ENCODE measurements at places on chromosomes 16 and 17. TPM values are rescaled to one million over a fixed set of nuclear protein-coding genes. Genes with fewer than 3 reads are reported as not detected.
A peak's percentile ranks its signal among the peaks of the same experiment; 100 is the strongest.

The RAD51D gene
- total RNA-seq: 8.3 TPM

DNA sequence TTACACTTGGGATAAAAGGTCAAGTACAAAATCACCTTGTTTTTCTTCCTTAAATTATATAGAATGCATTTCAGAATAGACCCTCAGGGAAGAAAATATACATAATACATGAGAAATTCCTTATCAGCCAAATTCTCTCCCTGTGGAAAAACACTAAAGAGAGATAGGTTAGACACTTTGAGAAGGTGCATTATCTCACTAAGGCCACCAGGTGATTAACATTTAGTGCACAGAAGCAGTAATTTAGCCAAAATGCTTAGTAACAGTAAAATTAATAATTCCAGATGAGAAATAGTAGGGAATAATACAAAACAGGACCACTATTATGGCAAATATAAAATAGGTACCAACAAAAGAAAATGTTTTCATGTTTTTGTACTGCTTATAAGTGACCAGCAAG is 185.3 kb upstream of the C17orf78 start:
- no peaks in the 10 kb centered on the region for H3K4me1 ChIP-seq
- no peaks in the 10 kb centered on the region for H3K27me3 ChIP-seq
- H3K27ac ChIP-seq: no peak overlapping the region
- H3K4me3 ChIP-seq: no peak overlapping the region

DNA sequence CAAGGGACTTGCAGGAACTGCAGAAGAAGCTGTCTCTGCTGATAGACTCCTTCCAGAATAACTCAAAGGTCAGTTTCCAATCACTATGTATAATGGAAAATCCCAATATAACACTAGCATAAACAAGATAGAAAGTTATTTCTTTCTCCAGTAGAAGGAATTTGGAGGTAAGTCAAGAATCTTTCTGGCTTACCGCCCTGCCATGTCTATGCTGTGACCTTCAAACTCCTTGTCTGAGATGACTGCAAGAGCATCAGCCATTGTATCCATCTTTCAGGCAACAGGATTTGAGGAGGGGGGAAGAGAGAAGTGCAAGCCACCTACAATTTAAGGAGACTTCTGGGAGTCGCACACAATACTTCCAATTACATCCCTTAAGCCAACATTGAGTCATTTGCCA is 2.7 kb downstream of the LDAF1 start:
- H3K4me1 ChIP-seq: peaks cover 14% of the 10 kb centered on the region
- DNase-seq: no peak
- no peaks in the 10 kb centered on the region for H3K27me3 ChIP-seq

GRCh38 chr16:22194707-22195444 is 11.2 kb upstream of the EEF2K start:
- H3K4me1 ChIP-seq: peaks cover 24% of the 10 kb centered on the region
- DNase-seq: no peak
- peak overlapping the region; percentile 94 for H3K4me3 ChIP-seq
- H3K36me3 ChIP-seq: peaks cover 3% of the 10 kb centered on the region
- H3K27ac ChIP-seq: peak overlapping the region; percentile 99
- peaks cover 12% of the 10 kb centered on the region for H3K27me3 ChIP-seq

- H3K36me3 ChIP-seq: no peaks in the 10 kb centered on the region
- peak overlapping the region; percentile 95 for H3K27ac ChIP-seq
- peaks cover 41% of the 10 kb centered on the region for H3K4me1 ChIP-seq
- no peak for DNase-seq
These were observed 23.4 kb upstream of the ZFHX3 start for GRCh38 chr16:73071131-73071940.

The GH1 gene
- total RNA-seq: not detected

DNA sequence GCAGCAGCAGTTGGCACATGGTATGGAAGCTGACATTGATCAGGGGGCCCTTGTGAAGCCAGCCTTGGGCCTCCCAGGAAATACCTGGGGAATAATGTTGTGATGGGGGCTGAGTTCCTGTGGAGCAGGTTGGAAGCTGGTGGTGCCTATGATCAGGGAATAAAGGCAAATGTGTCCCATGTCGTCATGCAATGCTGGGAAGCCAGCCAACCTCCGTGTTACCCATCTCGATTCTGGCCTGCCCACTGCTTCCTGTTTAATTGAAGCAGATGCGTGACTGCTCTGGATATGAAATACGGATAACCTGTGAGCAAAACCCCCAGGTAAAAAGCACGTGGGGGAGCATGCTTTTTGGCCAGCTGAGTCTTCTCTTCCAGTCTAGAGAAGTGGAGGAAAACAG is 580.4 kb upstream of the HSBP1 start:
- no peak for DNase-seq
- H3K27me3 ChIP-seq: peaks cover 13% of the 10 kb centered on the region
- H3K27ac ChIP-seq: no peak overlapping the region
- H3K36me3 ChIP-seq: no peaks in the 10 kb centered on the region
- H3K4me1 ChIP-seq: peaks cover 32% of the 10 kb centered on the region
- no peak overlapping the region for H3K4me3 ChIP-seq

The KRT40 gene
- 2.3 TPM for total RNA-seq

- H3K36me3 ChIP-seq: peaks cover 6% of the 10 kb centered on the region
- H3K27me3 ChIP-seq: no peaks in the 10 kb centered on the region
- H3K4me3 ChIP-seq: no peak overlapping the region
- no peaks in the 10 kb centered on the region for H3K4me1 ChIP-seq
- DNase-seq: no peak
These were observed 9.9 kb downstream of the ENGASE start for GRCh38 chr17:79084291-79085153.

- H3K4me3 ChIP-seq: no peak overlapping the region
- no peak overlapping the region for H3K27ac ChIP-seq
- no peaks in the 10 kb centered on the region for H3K36me3 ChIP-seq
These were observed 45.5 kb upstream of the SLC25A19 start for GRCh38 chr17:75334723-75335122.

DNA sequence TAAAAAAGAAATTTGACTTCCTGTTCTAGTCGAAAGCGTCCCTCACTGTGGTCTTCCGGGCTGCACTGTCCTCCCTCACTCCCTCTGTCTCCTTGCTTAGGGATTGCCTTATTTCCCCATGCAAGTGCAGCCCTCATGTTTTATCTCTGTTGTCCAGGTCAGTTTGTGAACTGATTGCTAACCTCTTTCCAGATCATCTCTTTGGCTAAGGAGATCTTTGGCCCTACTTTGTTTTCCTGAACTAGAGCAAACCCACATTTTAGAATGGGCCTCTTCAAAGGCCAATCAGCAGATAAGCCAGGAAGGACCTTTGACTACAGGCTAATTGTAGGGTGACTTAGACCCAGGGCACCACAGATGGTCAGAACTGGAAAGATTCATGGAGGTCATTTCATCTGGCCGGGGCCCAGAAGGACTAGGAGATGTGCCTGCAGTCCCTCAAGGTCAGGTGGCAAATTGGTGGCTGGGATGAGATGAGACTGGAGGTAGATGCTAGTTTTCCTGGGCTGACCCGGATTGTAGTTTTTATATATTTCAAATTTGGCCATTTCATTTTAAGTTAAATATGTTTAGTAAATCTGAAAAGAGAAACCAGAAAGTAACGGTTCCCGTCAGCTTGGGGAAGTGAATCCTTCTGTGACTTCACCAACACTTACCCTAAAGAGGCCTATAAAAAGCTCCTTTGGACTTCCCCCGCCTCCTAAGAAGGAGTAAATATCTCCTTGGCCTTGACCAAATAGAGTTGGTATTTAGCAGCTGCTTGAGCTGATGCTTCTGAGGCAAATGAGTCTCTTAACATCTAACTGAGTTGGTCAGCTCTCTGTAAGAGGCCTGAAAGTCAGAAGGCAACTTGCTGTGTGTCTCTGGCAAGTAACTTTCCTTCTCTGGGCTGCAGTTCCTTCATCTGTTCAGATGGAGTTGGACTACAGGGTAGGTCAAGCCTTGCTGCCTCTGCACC is 6.2 kb upstream of the SLC25A19 start:
- H3K27me3 ChIP-seq: no peaks in the 10 kb centered on the region
- no peaks in the 10 kb centered on the region for H3K4me1 ChIP-seq
- no peak for DNase-seq
- no peak overlapping the region for H3K4me3 ChIP-seq
- H3K27ac ChIP-seq: peak overlapping the region; percentile 32

DNA sequence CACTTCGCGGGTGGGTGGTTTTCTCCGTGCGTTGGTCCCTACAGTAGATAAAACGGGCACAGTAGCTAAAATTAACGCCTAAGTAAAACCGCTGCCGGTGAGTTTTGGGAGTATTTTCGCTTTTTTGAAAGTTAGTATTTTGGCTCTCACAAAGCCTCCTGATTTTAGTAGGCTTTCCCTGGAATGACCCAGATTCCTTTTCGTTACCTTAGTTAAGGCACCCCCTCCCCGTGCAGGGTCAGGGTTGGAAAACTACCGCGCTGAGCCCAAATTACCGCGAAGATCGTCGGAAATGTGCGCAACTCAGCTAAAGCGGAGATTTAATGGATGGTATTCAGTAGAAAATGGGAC is 28.3 kb upstream of the ST6GALNAC1 start:
- H3K4me3 ChIP-seq: peak overlapping the region; percentile 95
- peak overlapping the region; percentile 99 for H3K27ac ChIP-seq
- H3K36me3 ChIP-seq: no peaks in the 10 kb centered on the region
- peaks cover 48% of the 10 kb centered on the region for H3K4me1 ChIP-seq

The SLC47A2 gene
- not detected for total RNA-seq

DNA sequence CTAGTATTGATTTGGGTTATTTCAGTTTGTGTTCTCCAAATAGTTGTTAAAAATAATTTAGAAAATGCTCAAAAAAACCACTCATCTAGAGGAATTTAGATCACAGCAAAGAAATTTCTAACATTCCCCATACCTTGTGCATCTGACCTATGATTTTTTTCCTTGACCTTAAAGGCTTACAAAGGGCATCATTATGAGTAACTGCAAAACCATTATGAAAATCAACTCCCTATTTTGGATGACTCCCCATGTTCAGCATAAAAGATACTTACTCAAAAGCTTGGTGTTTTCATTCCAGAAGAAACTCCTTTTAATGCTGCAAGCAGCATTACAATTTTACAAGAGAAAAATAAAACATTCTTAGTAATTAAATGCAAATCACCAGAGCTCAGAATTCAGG is 83.2 kb downstream of the GRIN2A start:
- peaks cover 13% of the 10 kb centered on the region for H3K27me3 ChIP-seq
- H3K27ac ChIP-seq: no peak overlapping the region
- no peaks in the 10 kb centered on the region for H3K4me1 ChIP-seq
- H3K4me3 ChIP-seq: no peak overlapping the region

DNA sequence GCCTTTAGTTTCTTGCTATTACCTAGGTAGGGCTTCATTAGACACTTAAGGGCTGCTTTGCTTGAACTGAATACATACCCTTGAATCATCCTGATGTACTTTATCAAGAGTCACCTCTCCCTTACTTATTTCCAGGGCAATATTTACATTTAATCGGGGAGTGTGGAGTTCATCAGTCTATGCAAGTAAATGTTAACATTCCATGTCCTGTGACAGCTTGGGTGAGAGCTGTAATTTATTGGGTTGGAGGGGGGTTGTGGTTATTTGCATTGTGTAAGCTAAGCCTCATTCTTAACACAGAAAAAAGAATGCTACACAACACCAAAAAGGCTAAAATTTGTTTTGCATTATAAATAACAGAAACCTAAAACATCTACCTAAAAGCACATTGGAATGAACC is 16.7 kb downstream of the KCNJ16 start:
- H3K36me3 ChIP-seq: no peaks in the 10 kb centered on the region
- DNase-seq: no peak
- no peaks in the 10 kb centered on the region for H3K27me3 ChIP-seq
- H3K4me1 ChIP-seq: peaks cover 17% of the 10 kb centered on the region

DNA sequence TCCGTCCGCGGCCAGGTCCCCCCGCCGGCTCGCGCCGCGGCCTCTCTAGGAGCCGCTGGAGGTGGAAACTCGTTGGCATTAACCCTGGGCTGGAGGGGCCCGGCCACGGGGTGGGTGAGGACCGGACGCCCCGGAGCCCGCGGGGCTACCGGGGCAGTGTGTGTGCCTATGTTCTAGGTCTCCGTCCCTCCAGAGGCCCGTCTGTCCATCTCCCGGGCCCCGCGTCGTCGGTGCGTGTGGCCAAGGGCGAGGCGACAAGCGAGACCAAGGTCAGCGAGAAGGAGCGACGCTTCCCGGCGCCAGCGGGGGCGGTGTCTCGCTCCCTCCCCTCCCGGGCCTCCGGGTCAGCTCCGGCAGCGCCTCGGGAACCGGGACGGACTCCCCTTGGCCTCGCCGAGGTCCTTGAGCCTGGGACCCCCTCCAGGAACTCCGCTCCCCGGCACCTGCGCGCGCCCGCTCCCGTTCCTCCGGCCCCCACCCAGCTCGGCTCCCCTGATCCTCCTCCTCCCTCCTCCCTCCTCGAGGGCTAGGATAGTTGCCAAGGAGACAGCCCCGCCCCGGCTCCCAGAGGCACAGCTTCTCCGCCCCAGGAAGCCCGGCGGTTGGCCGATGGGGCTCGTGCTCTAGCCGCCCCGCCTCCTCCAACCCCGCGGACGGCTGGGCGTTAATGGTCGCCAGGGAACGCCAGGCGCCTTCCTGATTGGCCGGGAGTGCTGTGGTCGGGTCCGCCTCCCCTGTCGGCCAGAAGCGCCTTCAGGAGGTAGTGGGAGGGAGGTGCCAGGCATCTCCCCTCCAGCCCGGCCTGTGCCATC is 663 bp upstream of the ZNF768 start:
- peaks cover 6% of the 10 kb centered on the region for H3K36me3 ChIP-seq
- H3K27ac ChIP-seq: peak overlapping the region; percentile 100
- peaks cover 40% of the 10 kb centered on the region for H3K4me1 ChIP-seq
- no peaks in the 10 kb centered on the region for H3K27me3 ChIP-seq
- peak; percentile 98 for DNase-seq
- peak overlapping the region; percentile 89 for H3K4me3 ChIP-seq

GRCh38 chr16:4115209-4115948 is 863 bp downstream of the ADCY9 start:
- peak overlapping the region; percentile 81 for H3K4me3 ChIP-seq
- peaks cover 40% of the 10 kb centered on the region for H3K4me1 ChIP-seq
- peaks cover 5% of the 10 kb centered on the region for H3K36me3 ChIP-seq
- DNase-seq: peak; percentile 79

The CCL3 gene
- not detected for total RNA-seq

DNA sequence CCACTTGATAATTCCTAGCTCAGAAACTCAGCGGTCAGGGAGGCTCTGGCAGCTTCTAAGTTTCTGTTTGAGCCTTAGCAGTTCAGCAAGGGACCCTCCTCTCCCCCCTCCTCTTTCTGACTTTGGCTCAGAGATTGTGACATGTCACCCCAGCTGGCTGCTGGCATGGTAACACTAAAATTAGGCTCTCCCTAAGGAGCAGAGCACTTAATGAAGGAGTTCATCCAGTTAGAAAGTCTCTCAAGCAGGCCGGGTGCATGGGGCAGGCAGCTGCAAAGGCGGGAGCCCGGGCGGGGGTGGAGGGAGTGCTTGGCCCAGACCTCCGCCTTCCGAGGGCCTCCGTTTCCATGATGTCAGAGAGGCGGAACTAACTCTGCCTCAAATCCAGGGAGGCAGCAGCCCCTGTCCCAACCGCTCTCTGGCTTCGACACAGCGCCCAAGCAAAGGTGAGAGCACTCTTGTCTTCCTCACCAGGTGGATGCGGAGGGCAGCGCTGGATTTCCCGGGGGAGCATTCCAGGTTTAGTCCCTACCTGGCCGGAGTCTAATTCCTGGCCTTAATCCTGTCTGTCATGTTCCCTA is 128.0 kb upstream of the PLCG2 start:
- H3K27ac ChIP-seq: peak overlapping the region; percentile 17
- no peak overlapping the region for H3K4me3 ChIP-seq
- no peak for DNase-seq

The CCL1 gene
- not detected for total RNA-seq

- no peak for DNase-seq
- peaks cover 48% of the 10 kb centered on the region for H3K4me1 ChIP-seq
- H3K36me3 ChIP-seq: no peaks in the 10 kb centered on the region
- no peak overlapping the region for H3K27ac ChIP-seq
- H3K4me3 ChIP-seq: no peak overlapping the region
These were observed 36.3 kb downstream of the MYO18A start for GRCh38 chr17:29143894-29144293.

The ARL16 gene
- total RNA-seq: 41.5 TPM

- peaks cover 14% of the 10 kb centered on the region for H3K27me3 ChIP-seq
- no peak for DNase-seq
These were observed 58.7 kb downstream of the CMC2 start for GRCh38 chr16:80947708-80948625.

Measured in type B pancreatic cell (in vitro differentiated cells).